ENCODE measurements at places on chromosomes 1 and 21.

DNA sequence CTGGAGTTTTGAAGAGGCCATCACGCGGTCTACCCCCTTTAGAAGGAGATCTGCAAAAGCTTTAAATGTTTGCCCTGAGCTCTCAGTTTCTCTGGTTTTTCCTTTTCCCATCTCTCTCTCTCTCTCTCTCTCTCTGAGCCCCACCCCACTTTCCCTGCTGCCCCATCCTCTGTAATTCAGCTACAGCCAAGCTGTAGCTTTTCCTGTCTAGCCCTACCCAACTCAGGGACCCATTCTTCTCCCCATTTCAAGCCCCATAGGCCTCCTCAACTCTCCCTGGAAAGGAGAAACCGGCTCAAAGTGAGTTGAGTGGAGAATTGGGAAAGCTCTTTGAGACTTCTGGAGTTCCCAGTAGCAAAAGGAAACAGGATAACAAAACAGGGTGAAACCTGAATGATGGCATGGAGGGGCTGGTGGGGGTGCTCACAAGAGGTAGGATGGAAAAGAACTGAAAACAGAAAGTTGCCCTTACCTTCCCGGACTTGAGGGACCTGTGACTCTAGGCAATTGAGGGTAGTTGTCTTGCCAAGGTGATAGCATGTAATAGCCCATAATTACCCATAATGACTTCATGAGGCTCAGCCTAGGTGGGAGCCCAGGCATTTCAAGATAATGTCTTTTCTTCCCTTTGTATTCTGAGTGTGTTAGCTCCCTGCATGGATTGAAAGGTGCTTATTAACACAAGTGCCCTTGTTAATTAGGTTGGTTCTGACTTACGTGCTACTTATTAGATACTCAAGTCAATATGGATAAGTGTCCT lies 84.9 kb downstream of the SLC16A1 start:
- no peak for DNase-seq

DNA sequence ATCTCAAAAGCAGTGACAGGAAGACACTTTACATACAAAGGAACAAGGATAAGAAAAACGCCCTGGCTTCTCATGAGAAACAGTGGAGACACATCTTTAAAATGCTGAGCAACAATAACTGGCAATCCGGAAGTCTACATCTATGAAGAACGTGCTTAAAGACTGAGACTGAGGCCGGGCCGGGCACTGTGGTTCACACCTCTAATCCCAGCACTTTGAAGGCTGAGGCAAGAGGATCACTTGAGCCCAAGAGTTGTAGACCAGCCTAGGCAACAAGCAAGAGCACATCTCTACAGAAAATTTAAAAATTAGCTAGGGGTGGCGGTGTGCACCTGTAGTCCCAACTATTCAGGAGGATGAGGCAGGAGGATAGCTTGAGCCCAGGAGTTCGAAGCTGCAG lies 2.1 kb upstream of the KRTAP12-1 start:
- DNase-seq: no peak

DNA sequence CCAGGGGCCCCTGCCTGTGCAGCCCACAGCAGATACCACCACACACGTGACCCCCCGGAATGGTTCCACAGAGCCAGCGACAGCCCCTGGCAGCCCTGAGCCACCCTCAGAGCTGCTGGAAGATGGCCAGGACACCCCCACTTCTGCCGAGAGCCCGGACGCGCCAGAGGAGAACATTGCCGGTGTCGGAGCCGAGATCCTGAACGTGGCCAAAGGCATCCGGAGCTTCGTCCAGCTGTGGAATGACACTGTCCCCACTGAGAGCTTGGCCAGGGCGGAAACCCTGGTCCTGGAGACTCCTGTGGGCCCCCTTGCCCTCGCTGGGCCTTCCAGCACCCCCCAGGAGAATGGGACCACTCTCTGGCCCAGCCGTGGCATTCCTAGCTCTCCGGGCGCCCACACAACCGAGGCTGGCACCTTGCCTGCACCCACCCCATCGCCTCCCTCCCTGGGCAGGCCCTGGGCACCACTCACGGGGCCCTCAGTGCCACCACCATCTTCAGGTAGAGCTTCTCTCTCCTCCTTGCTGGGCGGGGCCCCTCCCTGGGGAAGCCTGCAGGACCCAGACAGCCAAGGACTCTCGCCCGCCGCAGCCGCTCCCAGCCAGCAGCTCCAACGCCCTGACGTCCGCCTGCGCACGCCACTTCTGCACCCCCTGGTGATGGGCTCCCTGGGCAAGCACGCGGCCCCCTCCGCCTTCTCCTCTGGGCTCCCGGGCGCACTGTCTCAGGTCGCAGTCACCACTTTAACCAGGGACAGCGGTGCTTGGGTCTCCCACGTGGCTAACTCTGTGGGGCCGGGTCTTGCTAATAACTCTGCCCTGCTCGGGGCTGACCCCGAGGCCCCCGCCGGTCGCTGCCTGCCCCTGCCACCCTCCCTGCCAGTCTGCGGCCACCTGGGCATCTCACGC lies 51.0 kb downstream of the COL18A1 start:
- no peak for DNase-seq

DNA sequence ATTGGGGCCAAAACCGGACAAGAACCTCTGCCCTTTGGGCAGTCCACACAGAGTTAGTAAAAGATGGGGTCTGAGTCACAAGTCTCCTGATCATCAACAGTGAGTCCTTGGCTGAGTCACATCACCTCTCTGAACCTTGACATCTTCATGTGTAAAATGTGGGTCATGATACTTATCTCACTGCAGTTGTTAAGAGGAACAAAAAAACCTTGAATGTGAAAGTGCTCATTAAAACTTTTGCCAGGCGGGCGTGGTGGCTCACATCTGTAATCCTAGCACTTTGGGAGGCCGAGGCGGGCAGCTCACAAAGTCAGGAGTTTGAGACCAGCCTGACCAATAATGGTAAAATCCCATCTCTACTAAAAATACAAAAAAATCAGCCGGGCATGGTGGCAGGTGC lies 15.7 kb downstream of the S100A16 start:
- DNase-seq: no peak

DNA sequence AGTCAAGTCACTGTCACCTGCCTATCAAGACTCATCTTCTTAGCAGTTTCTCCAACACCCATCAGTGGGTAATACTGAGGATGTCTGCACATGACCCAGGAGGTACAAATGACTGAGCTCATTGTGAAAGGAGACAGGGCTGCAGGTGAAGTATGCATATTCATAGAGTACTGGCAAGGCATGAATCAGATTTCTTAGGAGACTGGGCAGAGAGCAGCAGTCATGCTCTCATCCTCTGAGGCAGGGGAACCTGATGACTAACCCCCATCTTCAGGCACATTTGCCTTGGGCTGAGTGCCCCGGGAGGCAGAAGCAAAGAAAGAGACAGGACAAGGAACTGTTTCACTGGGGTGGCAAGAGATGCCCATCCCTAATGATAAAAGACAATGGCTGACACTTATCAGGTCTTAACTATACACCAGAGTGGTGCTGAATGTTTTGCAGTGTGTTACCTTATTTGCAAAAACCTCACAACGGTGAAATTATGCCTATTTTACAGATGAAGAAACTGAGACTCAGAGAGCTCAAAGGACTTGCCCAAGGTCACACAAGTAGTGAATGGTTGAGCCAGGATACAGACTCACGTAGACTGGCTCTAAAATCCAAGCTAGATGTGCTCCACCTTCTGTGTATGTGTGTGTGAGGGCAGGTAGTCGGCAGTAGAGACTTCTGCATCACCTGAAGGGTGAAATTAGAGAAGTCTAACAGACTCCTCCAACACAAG lies 9.2 kb upstream of the GRHL3 start:
- DNase-seq: no peak

GRCh38 chr1:229280921-229281320 lies 10.0 kb downstream of the RAB4A start:
- no peak for DNase-seq

DNA sequence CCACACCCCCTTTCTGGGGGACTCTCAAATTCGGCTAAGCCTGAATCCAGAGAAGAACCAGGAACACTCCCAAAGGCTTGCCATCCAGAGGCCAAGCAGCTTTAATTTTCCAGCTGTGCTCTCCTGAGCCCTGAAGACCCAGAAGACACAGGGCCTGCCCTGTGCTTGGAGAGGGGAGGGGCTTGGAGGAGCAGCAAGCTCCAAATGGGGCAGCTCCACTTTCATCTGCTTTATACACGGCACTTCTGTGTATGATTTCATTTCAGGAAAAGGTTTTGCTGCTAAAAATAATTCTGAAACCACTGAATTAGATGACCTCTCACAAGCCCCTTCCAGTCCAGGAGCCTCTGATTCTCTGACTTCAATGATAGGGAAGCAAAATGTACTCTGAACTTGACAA lies 39.2 kb upstream of the CTTNBP2NL start:
- DNase-seq: no peak

DNA sequence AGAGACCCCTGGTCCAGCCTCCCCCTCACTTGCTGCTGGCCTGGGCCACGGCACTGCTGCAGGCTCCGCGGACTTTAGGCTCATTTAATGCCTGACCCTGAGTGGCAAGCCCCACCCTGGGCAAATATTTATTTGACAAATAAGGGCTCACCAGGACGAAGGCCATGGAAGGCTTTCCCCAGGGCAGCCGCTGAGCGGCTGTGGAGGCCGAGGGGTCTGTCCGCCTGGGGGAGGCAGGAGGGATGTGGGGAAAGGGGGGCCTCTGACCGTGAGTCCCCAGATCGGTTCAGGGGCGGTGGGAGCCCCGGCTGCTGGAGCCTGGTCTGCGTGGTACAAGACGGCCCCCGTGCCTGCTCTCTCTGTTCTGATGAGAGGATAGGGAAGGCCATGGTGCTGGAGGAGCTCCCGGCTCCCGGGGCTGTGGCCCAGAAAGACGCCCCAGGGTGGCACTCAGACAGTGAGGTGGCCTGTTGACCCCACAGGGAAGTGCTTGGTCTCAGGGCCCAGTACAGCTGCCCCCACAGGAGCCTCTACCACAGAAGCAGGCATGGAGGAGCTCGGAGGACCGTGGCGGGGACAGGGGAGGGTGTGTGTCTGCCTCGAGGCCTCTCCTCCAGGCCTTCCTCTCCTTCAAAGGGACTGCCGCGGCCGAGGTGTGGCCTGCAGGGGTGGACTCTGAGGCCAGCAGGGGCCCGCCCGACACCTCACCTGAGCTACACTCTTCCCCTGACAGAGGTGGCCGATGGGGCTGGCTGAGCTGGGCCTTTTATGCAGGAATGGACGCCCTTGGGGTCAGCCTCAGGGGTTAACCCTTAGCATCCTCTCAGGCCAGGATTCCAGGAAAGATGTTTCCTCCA lies 9.1 kb upstream of the C1orf159 start:
- DNase-seq: no peak

GRCh38 chr1:79849388-79849787 lies 842.9 kb upstream of the ADGRL4 start:
- DNase-seq: no peak

GRCh38 chr1:41370756-41371420 lies 9.7 kb downstream of the FOXO6 start:
- no peak for DNase-seq

GRCh38 chr1:30929135-30929889 lies 20.8 kb upstream of the SDC3 start:
- DNase-seq: no peak

GRCh38 chr1:78758506-78758905 lies 108.9 kb downstream of the IFI44 start:
- no peak for DNase-seq

- no peak for DNase-seq
These were observed 17.1 kb downstream of the MORC3 start for GRCh38 chr21:36337099-36337509.

- DNase-seq: no peak
These were observed at the start of gene SERTAD4 for GRCh38 chr1:210232511-210233215. TSS of gene SERTAD4 (plus strand) at chr1:210232796. CDS start at chr1:210237961, 5,165 bp downstream.

DNA sequence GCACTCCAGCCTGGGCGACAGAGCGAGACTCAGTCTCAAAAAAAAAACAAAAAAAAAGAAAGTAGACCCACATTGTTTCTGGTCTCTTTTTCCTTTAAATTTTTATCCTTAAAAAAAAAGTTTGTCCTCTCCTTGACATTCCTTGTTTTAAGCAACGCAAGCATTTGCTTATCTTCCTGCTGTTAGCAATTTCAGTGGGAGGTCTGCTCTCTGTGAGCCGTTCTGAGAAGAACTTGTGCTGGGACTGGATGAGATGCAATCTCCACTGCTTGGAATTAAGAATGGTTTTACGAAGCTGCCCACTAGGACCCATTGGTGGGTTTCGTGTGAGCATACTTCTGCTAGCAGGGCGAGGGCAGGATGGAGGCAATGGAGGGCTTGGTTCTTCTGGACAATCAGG lies 225.1 kb upstream of the TMEM51 start:
- no peak for DNase-seq

GRCh38 chr1:85705940-85706339 lies 2.3 kb downstream of the ZNHIT6 start:
- no peak for DNase-seq

DNA sequence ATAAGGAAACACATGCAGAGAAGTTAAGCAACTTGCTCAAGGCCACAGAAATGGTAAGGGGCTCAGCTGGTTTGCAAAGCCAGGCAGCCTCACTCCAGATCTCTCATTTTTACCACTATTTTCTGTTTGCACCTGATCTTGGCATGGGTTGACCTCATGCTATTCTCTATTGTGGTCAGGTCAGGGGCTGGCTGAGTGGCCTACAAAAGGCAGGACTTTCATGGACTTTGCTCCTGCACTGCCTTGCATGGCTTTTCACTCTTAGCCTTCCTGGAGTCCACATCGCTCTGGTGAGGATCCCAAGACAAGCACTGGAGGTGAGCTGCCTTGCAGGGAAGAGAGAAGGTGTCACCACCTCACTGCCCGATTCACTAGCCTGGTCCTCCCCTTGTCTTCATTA lies 56.8 kb upstream of the CSF3R start:
- DNase-seq: no peak

DNA sequence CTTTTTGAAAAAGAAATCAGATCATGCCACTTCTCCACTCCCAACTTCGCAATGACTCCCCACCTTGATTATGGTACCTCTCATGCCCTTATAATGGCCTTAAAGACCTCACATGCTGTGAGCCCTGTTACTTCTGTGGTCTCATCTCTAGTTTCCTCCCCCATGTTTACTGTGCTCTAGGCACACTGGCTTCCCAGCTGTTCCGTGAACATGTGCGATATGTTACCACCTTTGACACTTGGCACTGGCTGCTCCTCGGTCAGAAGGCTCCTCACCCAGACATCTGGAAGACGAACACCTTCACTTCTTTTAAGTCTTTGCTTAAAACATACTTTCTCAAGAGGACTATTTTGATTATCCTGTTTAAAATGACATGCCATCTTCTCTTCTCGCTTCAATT lies 14.3 kb upstream of the NTMT2 start:
- no peak for DNase-seq
